ENCODE measurements at places on chromosomes 1 and 21.

DNA sequence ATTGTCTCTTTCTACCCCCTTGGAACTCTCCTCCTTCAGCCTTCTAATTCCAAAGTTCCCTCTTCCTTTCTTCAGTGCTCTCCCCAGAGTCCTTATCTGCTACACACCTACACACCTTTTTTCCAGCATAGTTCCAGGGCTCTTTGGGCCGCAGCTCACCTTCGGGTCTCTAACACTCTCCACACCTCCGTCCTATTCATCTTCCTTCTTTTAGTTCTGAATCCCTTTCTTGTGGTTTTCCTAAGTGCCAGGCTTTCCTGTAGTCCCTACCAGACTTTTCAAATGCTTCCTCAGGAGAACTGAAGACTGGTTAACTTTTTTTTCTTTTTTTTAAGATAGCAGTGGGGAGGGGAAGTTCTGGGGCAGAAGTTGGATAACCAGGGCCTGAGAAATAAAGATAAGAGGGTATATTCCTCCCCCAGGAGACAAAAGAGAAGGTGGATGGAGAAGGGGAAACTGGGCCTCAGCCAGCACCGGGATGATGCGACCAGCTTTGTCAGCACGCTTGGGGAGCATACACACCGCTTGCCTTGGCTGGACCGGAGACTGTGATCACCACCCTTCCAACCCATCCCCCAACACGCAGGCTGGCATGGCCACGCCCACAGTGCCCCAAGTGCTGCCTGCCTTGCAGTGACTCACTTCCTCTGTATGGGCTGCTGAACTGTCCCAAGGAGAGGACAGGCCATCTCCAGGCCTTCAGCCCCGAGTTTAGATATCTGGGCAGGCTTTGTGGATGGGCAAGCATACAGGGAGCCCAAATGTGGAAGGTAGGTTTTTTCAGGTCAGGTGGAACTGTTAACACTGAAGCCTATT lies 2.5 kb upstream of the CERS2 start:
- peak; percentile 29 for DNase-seq

- DNase-seq, result no peak
These were observed 48.9 kb downstream of the CHML start for GRCh38 chr1:241591317-241591716.

GRCh38 chr1:60126723-60127122 lies 53.2 kb upstream of the C1orf87 start:
- no peak for DNase-seq

DNA sequence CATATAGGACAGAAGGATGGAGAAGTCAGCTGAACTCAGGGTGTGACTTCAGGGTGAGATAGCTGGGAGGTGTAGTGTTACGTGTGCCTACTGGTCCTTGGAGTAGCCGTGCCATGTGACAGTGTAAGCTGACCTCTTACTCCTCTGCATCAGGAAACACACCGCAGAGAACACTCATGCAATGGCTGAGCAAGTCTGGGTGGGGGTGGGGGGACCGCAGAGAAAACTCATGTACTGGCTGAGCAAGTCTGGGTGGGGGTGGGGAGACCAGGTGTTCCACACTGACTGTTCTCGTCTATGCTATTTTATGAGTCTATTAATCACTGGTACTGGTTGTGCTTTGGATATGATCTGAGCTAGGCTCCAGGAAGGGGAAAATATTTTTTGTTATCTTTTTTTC lies 233.1 kb downstream of the PAPPA2 start:
- DNase-seq, result no peak

DNA sequence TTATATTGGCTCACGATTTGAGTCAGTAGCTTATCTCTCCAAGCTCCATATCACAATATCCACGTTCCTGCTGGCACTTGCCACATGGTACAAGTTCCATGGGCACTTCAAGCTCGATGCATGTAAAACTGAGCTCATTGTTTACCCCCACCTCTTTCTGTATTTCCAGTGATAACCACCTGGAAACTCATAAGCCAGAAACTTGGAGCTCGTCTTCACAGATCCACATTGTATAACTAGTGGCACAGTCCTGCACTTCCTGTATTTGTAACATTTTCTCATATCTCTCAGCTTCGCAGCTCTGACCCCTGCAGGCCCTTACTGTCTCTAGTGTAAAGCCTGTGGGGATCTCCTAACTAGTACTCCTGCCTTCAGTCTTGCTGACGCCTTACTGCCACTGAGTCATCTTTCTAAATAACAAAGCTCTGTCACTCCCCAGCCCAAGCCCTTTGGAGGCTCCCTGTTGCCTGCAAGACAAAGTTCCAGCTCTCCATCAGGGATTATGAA lies 6.5 kb upstream of the C2CD4D start:
- peak; percentile 18 for DNase-seq

DNA sequence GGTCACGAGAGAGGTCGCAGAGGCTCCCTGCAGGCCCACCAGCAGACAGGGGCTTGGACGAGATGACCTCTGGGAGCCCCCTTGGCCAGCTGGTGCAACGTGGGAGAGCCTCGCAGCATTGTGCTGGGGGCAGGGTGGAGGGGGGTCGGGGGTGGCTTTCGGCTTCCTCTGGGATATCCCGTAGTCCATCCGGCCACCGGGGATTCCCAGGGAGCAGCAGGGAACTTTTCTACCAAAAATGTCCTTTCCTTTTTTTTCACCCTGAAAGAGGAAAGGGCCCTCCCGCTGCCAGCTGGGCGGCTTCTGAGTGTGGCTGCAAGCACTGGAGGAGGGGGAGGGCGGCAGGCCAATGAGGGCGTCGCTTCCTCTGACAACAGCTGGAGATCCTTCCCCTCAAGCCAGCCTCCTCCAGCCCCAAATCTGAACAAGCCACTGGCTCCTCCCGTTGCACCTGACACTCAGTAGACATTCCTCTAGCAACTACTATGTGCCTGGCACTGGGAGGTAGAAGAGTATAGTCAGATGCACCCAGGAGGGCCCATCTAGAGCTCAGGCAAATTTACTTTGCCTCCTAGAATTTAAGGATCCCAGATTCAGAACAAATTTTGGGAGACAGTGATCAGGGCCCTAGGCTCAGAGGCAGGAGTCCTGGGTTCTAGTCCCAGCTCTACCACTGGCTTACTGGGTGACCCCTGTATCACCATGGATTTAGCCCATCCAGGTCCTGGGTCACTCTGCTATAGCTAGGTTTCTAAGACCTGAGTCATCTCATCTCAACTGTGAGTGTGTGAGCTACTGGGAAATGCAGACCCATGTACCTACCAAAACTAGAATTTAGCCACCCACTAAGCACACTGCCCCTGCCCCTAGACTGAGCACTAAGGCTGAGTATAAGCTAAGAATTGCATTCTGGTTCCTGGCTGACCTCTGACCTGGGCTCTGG lies 2.7 kb downstream of the MOB3C start:
- DNase-seq, result peak; percentile 45

DNA sequence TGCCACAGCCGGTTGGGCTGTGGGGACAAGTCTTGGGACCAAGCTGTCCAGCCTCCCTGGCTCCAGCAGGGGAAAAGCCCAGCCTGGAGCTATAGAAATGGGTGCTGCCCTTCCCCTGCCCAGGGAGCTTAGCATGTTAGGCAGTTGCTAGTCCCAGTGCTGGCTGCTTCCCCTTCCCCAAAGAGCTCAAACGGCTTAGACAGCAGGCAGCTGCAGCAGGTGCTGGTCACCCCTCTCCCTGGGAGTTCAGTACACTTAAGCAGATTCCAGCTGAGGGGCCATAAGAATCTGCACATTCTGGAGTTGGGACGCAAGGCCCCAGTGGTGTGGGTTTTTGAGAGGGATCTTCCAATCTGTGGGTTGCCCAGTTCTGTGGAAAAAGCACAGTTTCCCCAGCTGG lies 11.1 kb upstream of the REG4 start:
- DNase-seq, result no peak

DNA sequence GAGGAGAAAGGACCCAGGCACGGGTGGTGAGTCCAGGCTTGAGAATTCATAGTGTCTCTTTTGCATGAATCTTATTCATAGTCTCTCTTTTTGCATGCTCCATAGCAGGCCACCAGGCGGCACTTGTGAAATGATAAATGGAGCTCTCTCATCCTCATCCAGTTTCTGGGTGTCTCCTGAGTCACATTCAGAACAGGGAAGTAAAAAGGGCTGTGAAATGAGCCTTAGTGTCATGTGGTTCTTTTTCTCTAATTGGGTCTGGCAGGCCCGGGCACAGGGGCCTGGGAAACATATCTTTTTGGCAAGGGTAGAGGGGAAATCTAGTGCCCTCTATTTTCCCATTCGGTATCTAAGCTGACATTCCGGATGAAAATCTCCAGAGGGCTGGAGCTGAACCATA lies 19.1 kb upstream of the NCF2 start:
- DNase-seq, result peak; percentile 45

Data from D341Med (cell line).